Stimulated activated CD8-positive, alpha-beta memory T cell treated with anti-CD3 and anti-CD28 coated beads, Interleukin-7, amount 100 ng/mL, for 4 hours (primary cell): ENCODE measurements at places on chromosomes 4 and X.

- no peak for DNase-seq
Measured at GRCh38 chrX:773292-774025, 142.9 kb downstream of the SHOX start.

DNA sequence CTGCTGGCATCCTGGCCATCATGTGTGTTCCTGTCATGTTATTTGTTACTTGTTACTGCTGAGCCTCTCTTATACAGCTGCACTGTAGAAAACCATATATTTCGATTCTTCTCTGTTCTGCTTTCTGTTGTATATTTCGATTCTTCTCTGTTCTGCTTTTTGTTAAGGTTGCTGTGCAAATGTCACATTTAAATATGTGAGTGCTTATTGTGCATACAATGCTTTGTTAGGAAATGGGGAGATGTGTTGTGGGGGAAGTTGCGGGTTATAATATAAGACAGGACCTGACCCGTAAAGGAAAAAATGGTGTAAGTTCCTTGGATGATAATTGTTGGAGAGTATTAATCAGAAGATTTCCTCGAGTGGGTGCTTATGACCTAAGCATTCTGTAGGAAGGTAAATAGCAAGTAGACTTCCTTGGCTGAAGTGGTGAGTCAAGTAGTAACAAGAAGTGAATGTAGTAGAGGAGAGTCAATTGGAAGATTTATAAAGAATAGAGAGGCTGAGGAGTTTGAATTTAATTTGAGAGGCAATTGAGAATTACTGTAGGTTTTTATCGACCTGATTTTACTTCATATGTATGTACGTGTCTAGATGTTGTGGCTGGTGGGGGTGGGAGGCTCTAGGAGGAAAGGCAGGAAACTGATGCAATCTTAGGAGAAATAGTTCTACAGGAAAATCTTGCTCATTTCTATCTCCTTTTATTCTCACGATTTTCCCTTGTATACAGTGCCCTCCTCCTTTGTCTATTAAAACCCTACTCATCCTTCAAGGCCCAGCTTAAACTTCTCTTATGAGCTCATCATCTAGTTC lies 8.5 kb downstream of the OGT start:
- no peak for DNase-seq

DNA sequence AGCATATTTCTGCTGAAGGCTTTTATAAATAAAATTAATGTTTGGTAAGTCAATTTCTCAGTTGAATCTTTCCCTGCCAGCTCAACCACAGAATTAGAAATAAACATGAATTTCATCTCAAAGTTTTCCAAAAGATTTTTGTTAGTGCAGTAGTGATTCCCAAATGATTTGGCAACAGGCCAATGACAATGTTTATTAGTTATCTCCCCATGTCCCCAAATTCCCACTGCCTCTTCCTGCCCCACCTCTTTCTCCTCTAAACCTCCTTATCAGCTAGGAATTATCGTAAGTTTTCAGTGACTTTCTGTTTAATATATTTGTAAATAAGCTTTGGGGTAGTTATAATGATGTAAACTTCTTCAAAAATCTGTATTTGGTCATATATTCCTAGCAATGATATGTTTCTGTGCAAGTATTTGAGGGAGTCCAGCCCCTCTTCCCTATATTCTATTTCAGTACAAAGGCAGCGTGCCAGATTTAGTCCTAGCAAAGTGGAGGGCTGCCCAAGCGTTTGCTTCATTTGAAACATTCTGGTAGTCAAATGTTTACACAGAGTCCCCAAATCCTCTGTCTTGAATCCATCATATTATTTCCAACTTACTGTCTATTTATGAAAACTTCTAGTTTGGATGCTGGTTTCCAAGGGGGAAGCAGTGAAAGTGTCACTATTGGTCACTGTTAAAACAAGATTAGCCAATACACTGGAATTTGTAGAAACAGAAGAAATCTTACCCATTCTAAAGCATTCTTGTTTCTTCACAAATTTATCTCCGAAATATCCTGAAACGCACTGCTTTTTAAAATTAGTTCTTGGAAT lies 33.7 kb upstream of the ANKRD50 start:
- no peak for DNase-seq

- no peak for DNase-seq
Measured at GRCh38 chr4:158622251-158622650, 49.4 kb downstream of the C4orf46 start.

DNA sequence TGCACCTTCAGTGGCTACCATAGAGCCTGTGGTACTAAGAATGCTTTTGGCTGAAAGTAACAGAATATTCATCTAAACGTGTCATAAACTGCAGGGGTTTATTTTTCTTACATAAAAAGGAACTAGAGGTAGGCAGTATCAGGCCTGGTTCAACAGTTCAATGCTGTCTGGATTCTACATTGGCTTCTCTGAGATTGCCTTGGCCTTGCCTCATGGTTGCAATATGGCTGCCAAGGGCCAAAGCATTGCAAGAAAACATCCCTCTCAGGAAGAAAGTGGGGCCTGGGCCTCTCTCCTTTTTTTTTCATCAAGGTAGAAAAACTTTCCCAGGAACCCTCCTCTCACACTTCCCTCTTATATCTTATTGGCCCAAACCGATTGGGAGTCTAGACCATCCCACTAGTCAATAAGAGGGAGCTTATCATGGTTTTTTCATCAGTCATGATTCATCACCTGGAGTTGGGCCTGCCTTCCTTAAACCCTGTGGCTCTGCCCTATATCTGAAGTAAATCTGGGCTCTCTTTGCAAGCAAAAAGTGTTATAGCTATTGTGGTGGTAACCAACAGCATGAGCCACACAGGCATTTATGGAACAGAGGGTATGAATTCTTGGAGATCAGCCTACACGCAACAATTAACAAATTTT lies 1.8 kb upstream of the DOCK11 start:
- no peak for DNase-seq

- no peak for DNase-seq
Measured at GRCh38 chr4:188613976-188614375, 474.7 kb downstream of the TRIML1 start.
